ENCODE measurements at places on chromosomes 13 and 19.

DNA sequence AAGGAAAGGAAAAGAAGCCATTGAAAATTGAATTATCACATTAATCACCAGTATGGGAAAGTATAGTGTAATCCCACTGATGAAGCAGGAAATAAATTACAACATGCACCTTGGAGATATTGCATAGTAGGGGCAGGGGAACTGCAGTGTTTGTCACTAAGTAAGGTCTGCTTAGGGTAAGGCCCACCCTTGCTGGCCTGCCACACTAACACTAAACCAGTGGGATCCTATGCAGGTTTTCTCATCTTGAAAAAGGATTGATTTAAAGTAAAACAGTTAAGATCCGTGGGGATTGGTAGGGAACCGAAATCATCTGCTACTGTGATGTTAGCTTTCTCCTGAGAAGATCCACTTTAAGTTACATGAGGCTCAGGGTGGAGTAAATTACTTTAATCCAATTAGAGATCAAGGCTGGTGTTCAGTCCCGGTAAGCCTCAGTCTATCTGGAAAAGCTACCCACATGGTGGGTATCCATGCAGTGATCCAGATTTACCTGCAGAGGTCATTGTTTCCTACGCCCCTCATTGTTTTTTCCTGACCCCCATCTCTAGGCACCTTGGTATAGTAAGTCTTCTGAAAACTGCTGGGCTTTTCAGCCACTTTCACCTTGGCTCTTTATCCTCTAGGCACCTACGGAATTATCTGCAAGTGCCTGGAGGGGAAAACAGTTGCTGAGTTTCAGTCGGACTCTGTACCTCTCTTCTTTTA is 1014.9 kb upstream of the ATXN8OS start:
- DNase-seq: no peak

GRCh38 chr19:17757125-17757524 is 5.8 kb downstream of the FCHO1 start:
- no peak for DNase-seq

GRCh38 chr19:1364070-1364704 is 19.5 kb upstream of the NDUFS7 start:
- DNase-seq: no peak

DNA sequence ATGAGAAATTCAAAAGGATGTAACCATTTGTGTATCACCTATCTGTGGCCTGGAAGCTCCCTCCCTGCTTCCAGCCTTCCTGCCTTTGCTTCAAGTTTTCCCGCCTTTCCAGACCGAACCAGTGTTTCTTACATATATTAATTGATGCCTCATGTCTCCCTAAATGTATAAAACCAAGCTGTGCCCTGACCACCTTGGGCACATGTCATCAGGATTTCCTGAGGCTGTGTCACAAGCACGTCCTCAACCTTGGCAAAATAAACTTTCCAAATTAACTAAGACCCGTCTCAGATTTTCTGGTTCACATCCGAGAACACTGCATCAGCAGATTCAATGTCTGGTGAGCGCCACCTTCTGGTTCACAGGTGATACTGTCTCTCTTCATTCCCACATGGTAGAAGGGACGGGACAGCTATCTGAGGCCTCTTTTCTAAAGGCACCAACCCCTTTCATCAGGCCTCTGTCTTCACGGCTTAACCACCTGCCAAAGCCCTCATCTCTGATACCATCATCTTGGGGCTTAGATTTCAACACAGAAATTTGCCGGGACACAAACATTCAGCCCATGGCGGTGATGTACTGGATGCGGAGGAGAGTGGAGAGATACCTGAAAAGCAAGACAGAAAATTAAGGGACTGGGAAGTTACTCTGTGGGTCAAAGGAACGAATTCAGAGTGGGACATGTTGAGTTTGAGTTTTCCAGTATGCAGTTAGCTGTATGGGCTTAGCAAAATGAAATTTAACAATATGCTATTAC is 58.7 kb upstream of the PABPC3 start:
- DNase-seq: peak; percentile 75

DNA sequence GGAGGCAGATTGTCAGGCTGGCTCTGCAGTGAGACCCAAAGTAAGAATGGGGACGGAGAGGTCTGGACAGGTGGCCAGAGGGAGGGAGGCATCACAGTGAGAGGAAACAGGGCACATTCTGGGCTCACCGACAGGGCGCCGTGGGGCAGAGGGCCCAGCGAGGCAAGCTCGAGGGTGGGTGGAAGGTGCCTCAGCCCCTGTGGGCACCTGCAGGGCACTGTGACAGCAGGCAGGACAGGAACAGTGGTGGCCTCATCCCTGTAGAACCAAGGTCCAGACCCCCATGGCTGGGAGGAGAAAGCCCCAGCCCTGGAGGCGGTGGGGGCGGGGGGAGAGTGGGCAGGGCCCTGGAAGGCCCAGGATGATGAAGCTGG is 27.7 kb downstream of the PIP5K1C start:
- no peak for DNase-seq

DNA sequence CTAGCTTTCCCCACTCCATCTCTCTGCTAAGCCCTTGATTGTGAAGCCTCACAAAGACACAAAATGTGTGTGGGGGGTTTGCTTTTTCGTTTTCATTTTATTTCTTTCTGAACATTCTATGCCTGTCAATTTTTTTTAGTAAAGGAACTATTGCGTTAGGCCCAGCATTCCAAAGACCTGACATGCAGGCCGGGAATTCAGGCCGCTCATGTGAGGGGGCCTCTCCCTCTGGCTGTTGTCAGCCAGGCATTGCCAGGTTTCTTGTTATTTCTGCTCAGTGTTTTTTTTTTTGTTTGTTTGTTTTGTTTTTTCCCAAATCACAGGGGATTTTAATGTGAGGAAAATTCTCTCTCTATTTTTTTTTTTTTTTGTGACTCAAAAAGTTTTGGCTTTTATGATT is 10.3 kb upstream of the MEDAG start:
- no peak for DNase-seq

- no peak for DNase-seq
Measured at GRCh38 chr19:51789061-51789795, 5.7 kb upstream of the FPR3 start.

- no peak for DNase-seq
Measured at GRCh38 chr19:38049105-38049649, 142.2 kb downstream of the SIPA1L3 start.

DNA sequence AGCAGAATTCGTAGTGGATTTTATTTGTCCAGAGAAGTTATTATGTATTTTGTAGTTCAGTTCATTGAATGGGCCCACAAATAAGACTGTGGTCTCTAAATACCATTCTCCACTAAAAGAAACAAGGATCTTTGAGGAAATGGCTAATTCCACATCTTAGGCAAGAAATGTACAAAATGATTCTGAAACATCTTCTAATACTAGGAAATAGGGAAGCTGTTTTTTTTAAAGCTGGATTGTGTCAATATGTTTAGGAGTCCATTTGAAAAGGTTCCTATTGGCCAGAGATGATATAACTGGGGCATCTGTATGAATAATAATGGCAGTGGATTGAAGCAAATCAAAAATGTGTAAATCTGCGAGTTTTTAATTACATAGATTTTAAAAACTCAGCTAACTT is 88.5 kb upstream of the SIAH3 start:
- no peak for DNase-seq

GRCh38 chr13:45120967-45121831 is 889 bp downstream of the GTF2F2 start:
- DNase-seq: no peak

DNA sequence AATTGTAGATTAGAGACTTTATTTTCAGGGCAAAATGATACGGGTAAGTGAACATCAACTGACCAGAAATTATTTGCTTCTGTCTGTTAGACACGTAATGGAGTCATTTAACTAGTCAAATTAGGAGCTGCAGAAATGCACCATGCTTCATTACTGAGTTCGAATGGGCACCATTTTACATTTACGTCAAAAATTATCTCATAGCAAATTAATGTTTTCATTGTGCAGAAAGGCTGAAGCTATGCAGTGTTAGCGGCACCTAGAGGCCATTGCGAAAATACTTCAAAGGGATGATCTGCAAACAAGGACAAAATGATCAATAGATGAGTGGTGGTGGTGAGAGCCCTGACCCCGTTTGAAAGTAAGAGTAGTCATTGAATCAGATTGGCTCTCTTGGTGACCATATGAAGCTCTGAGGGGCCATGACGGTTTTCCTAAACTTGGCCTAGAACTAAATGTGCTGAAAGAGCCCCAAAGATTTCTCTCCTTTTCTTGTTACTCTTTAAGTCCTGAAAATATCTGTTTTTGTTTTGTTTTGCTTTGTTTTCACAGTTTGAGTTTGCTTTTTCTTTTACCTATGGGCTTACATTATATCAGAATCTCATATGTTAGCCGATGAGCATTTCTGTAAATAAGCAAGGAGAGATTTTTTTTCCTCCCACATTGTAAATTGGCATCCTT is 277.9 kb downstream of the ZNF536 start:
- peak; percentile 92 for DNase-seq

DNA sequence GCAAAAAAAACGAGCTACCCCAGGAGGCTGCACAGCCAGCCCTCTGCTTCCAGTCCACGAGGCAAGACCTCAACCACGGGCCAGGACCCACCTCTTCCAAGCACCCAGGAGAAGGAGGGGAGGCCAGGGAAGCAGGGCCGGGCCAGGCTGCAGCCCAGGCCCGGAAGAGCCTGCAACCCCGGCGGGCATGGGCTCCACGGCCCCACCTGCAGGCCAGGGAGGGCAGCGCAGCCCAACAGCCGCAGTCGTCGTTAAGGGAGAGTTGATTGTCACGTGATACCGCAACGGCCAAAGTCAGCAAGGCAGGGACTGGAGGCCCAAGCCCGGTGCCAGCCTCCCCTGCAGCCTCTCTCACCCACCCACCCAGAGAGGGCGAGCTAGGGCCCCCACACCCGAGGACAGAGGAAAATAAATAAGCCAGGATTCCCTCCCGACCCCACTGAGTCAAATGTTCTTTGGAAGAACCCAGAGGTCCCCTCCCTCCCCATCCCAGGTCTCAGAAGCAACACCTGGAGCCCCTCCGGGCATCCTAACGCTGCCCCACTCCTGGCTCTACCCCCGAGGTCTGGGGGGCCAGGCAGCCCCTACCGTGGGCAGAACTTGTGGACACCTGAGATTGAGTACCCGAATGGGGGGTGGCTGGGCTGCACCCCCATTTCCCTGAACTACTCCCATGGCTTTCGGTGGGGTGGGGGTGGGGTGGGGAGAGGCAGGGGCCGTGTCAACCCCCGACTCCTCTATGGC is 5.2 kb upstream of the REXO1 start:
- peak; percentile 21 for DNase-seq

- DNase-seq: peak; percentile 76
Measured at GRCh38 chr19:10836479-10837330, 693 bp upstream of the TMED1 start.

DNA sequence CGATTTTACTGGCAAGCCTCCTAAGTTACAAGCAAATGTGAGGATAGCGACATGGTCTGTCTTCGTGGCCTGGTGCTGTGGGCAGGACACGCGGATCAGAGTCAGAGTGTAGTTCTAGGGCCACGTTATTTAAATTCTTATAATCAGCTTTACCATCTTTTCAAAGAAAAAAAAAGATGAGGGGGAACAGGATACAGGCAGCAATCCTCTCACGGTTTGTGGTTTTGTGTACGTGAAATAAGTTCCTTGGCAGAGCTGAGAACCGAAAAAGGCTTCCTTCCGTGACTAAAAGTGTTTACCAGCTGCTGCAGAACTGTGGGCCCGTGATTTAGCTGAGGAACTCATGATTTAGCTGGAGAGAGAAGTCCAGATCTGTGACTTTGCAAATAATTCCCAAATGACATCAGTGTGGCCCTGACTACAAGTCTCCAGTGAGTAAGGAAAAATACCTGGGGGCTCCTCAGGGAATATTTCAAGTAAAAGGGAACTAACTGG is 27.2 kb downstream of the RCBTB2 start:
- DNase-seq: no peak

- DNase-seq: no peak
Measured at GRCh38 chr13:108409730-108410129, 140.2 kb downstream of the TNFSF13B start.

DNA sequence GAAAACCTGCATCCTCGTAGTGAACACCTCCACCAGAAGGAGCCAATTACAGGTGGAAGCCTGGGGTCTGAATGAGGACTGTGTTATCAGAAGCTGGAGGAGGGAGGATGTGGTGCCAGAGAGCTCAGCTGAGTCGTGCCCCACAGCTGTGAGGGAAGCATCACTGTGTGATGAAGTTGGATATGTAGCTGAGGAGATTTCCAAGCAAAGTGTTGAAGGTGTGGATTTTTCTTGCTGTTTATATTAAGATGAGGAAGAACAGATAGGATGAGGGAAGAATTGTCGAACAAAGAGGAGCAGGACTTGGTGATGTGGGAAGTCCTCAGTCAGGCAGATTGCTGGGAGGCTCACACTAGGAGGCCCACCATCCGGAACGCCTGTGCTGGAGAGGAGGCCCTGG is 4.4 kb downstream of the RAB20 start:
- DNase-seq: no peak

- no peak for DNase-seq
Measured at GRCh38 chr19:53962887-53963431, at the start of gene CACNG8. Gene CACNG8, plus strand, starts transcription at chr19:53962937.

DNA sequence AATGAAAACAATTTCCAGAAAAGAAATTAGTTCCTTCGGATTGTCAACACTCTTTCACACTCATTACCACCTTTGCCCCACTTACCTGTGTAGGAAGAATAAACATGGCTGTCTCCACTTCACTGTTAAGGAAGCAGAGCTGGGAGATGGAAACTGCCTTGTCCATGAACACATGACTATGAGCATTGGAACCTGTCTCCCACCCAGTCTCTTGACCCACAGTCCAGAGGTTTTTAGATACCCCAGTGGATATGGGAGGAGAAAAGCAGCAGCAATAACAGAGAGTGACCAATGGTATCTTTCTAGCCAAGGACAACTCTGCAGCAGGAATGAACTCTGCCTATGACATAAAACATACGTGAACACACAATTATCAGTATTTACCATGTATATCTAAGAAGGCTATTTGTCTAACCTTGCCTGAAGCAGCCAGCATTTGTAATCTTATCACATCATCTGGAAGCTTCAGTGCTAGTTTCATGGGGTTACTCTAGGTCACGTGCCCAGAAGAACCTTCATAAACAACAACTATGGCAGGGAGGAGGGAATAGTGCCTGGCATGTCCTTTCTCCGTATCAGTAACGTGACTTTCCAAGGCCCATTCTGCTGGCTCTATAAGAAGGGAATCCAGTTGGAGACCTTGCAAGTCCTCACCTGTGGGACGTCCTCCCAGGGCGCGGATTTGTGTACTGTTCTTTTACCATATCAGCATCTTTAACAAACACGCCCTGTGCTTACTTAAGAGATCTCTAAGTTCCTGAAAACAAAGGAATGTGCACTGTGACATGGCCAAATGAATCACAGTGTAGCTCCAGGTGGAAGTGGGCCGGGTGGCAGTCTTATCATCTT is 221.8 kb upstream of the UBL3 start:
- no peak for DNase-seq

DNA sequence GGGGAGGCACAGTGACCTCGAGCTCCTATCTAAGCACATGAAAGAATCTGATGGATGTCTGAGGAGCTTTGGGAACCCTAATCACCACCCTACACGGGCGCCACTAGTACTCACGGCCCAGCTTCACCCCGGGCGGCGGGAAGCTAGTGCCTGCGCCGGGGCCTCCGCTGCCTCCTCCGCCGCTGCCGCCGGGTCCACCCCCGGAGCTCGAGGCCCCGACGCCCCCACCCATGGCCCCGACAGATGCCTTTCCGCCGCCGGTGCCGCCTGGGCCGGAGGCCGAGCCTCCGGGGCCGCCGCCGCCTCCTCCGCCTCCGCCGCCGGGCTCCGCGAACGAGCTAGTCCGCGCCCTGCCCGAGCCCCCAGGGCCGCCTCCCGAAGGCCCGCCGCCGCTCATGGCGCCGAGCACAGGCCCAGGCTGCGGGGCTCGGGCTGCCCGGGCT is 312 bp downstream of the GSK3A start:
- no peak for DNase-seq
